Glutamatergic neuron (in vitro differentiated cells): ENCODE measurements at places on chromosomes 3 and 15.

DNA sequence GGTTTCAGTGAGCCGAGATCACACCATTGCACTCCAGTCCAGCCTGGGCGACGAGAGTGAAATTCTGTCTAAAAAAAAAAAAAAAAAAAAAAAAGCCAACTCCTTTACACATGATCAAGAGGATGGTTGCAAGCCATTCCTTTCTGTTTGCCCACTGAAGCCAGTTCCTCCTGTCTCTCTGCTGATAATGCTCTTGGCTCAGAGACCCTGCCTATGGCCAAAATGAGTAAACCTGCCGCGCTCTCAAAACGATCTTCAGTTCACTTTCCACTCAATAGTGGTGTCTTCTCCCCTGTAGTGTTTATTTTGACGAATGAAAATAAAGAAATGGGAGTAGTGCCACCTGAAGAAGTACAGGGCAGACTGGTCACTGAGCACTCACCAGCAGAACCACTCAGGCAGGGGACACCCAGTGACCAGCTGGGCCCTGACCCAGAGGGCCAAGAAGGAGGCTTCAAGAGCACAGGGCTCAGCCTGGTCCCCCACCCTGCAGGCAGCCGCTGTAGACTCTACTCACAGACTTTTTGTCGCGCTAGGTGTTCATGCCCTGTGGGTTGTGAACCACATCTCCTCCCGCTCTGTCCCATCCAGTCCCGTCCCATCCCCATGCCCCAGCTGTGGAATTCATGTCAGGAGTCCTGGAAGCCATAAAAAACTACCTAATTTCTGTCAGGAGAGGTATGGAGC, 23.6 kb downstream of the GRAMD2A start:
- DNase-seq: no peak

DNA sequence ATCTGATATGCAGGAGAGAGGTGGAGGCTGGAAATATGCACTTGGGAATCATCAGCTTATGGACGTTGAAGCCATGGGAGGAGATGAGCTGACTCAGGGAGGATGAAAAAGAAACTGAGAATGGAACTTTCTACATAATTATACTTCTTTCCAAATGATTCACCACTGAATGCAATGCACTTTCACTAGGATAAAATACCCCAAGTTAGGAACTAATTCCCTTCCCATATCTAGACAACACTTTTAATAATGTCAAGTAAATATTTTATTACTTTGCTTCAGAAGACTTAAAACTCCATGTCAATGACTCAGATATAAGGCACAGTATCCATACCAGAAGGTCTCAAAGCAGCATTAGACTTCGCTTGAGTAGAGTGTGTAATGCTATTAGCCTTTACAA, 24.2 kb downstream of the NPTN start:
- no peak for DNase-seq

DNA sequence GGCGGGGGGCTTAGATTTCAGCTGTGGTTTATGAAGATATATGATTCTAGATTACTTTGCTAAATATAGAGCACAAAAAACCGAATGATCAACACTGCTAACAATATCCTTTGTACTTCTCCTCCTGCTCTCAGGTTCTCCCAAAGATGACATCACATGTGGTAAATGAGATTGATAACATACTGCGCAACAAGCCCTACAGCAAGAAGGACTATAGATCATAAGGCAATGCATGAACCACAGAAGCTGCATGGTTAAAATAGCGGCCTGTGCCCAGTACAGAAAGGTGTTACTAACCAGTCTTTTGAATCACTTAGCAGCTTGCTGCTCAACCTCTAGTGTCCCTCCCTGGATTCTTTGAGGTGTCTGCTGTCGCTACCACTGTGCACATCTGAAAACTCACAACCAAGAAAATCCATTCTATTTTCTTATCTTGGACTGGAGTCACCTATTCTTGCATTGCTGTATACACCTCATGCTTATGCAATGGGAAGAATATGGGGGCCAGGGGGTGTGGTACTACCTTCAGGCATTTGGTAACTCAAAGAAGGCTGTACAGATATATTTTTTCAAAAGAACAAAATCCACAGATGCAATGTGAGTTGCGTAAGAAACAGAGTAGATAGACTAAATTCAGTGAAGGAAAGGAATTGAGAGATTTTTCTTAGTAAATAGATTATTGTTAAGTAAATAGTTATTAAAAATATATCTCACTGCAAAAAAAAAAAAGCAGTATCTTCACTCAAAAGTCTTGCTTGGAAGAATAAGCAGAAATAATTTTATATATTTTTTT, 18.2 kb downstream of the SSR3 start:
- DNase-seq: no peak

GRCh38 chr3:101838691-101839090, 10.6 kb upstream of the NFKBIZ start:
- DNase-seq: no peak

DNA sequence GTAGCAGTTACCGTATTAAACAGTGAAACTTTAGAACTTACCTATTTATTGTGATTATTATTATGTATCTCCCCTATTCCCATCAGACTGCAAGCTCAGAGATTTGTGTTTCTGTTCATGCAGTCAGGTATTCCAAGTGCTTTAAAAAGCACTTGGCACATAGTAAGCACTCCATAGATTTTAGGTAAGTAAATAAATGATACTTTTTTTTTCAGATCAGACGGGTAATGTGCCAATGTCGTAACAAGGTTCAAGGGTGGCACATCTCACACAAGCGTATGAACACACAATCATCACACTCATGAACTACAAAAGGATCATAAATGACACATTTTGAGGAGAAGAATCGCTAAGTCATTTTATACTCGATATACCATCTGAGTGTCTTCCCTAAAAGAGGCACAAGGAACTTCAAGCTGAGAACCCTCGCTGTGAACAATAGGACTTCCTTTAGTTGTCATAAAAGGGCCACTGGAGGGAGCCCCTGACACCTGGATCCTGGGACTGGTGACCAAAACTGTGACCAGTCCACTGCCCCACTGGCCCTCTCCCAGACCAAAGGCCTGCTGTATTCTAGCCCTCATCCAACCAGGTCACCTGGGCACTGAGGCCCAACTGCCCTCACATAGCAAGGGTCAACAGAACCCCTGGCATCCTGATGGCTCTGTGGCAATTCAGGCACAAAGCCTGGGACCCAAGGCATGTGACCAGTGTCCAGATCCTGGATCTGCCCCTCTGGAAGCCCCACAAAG, 32.1 kb downstream of the KIF9 start:
- no peak for DNase-seq

- DNase-seq: no peak
Observed at GRCh38 chr3:52400275-52400793, 44.6 kb downstream of the SEMA3G start.

- DNase-seq: no peak
Observed at GRCh38 chr3:26621906-26622620, 509 bp upstream of the LRRC3B start.
